ENCODE measurements at places on chromosomes 11 and 22.

DNA sequence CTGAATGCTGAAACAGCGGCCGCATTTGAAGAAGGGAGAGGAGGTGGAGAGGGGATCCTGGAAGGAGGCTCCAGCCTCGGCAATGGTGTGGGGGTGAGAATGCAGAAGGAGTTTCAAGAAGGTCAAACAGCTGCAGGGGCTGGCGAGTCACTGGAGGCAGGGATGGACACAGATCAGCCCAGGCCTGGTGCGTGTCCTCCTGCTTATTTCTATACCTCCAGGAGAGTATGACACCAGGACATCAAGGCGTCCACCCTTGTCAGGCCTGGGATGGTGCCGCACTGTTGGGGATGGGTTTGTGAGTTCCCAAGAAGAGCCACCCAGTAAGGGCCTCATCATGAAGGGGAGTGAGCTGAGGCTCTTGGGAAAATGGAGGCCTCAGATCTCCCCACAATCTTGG lies 23.1 kb downstream of the IGLL1 start:
- no peak for DNase-seq

- no peak for DNase-seq
These were observed 65.1 kb upstream of the YPEL1 start for GRCh38 chr22:21800552-21801303.

GRCh38 chr11:41039592-41039991 lies 419.9 kb downstream of the LRRC4C start:
- DNase-seq, result no peak

DNA sequence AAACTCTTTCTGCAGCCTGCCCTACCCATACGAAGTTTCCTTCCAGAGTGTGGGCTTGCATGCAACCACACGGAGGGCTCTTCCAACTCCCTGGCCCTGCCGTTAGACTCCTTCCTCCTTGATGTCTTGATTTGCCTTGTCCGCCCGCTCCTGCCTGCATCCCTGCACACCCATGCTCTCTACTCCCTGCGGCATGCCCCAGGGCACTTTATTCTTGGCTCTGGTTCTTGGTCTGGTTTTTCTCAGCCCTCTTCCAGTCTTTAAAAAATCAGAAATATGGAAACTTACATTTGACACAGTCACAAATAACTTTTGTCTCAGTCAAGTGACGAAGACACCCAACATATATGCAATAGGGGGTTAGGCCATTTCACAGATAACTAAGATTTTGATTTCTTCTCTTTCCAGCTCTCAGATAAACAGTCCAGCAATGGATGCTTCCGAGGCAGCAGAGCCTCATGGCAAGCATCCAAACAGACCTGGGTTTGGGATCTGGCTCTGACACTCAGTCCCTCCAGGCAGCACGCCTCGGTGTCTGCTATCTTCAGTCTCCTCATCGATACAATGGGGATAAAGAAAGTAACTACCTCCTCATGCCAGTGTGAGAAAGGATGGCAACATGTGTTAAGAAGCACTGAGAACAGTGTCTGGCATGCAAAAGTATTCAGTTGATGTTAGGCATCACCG lies 15.7 kb upstream of the OPCML start:
- DNase-seq, result no peak

- DNase-seq, result no peak
These were observed 6.9 kb upstream of the TUBA8 start for GRCh38 chr22:18103527-18104269.

GRCh38 chr11:117706322-117706814 lies 90.6 kb downstream of the DSCAML1 start:
- DNase-seq, result no peak

GRCh38 chr11:9825315-9825714 lies 161.4 kb downstream of the SWAP70 start:
- DNase-seq, result no peak

DNA sequence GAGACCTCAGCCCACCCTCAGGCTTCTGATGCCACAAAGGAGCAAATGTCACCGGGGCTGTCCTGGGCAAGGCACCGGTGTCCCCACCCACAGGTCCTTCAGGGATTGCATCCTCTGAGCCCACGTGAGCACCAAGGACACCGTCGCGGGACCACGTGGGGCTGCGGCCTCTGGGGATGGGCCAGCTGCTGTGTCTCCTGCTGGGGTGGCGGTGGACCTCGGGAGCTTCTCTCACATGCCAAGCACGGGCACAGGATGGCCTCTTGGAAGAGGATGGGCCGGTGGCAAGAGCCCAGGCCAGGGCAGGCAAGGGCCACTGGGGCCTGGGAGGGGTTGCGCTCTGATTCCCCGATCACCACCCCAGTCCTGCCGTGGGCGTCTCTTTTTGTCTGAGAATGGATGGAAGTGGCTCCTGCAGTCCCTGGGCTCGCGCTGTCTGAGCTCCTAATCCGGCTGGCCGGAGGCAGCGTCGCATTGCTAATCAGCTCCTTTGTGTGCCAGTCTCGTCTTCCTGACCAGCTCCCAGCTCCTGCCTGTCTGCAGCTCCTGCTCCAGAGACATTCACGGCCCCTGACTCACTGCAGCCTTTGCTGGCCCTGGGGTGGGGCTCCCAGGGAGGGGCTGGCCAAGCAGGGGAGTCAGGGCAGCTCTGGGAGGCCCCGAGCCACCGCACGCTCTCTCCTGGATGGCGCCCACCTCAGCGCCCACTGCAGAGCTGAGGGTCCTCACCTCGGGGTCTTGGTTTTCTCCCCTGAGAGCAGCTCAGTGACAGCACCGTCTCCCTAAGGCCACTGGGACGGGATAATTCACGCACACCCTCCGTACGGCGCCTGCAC lies 146.7 kb downstream of the CTTN start:
- no peak for DNase-seq

DNA sequence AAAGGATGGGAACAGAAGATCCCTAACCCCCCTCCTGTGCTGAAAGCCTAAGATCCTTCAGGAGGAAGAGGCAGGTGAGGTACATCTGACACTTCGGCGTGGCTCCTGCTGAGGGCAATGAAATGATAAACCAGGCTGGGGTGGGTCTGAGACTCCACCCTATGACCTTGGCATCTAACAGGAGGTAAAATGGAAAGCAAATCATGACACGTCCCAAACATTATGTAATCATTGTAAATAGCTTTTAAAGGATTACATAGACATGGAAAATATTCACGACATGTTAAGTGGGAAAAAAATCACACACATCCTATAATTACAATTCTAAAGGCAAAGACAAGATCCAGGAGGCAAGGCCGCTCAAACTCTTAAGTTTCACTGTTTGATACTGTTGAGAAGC lies 70.5 kb downstream of the LINC01488 start:
- DNase-seq, result no peak

DNA sequence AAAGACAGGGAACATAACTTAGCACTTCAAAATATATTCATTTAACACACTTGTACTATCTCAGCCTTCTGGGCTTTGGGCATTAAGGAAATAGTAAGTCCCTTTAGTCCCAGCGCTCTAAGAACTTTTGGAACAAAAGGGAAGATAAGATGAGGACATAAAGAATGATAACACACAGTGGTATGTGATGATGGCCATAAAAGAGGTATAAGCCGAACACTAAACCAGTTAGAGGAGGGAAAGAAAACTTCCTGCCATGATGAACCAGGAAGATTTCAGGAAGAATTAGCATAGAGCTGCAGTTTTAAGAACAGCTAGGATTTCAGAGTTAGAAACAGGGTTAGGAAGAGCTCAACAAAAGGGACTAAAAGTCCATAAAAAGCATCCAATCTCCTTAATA lies 11.8 kb downstream of the SYTL2 start:
- DNase-seq, result no peak

GRCh38 chr11:112134473-112134872 lies 29.4 kb downstream of the IL18 start:
- no peak for DNase-seq

DNA sequence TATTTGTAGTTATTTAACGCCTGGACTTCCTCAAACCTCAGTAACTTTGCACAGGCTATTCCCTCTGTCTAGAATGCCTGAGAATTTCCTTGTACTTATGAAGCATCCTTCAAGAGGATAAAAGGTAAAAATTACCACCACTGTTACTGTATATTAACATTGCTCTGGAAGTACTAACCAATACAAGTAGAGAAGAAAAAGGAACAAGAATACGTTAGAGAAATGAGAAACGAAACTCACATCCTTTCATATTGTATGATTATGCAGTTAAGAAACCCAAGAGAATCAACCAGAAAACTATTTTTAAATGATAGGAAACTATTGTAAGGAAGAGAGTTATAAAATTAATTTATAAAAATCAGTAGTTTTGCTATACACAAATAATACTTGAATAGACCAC lies 48.2 kb upstream of the OR5P2 start:
- DNase-seq, result no peak
